ENCODE measurements at places on chromosomes 4 and X.
A peak's percentile ranks its signal among the peaks of the same experiment; 100 is the strongest.

DNA sequence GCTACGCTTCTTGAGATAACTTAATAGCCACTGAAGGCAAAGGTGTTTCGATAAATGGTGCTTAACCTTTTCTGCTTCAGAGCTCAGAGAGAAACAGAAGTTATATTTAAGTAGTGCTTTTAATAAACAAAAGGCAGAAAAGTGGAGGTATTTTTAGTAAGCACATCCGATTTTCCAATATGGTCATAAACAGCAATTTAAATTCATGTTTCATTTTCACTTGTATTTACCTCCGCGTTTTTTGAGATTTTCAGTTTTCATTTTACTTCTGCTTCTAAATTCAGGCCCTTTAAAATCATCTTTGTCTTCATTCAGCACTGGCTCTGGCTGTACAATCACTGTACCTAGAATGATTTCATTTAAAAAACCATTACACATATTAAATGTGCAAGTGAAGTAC is 92.4 kb downstream of the ATRX start:
- no peak for DNase-seq

DNA sequence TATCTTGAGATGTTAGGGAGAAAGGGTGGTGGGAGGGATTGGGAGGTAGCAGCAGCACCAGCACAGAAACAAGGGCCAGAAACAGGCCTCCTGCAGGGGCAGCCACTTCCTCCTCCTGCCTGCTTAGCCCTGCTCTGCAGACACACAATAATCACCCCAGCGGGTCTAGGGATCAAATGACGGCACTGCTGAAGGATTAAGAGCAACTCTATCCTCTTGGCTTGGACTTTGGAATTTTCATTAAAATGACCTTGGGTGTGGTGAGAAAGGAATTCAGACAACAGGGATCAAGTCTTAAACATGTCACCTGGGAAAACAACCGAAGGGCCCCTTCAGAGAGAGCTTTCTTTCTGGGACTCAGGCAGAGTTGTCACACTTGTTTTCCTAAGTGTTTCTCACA is 353.4 kb downstream of the SPRY1 start:
- DNase-seq, result peak; percentile 16

DNA sequence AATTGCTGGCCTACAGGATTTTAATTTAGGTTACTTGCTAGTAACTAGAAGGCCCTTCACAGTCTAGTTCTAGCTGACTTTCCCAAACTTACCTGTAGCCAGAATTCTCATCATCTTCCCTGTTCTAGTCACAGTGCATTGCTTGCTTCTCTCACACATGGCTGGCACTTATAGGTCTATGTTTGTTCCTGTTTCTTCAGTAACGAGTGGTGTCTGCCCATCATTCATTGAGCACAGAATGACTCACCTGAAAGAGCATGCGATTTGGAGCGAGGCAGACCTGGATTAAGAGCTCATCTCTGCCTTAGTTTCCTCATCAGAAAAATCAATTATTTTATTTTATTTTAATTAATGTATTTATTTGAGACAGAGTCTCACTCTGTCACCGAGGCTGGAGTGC is 201.7 kb upstream of the ANK2 start:
- no peak for DNase-seq

GRCh38 chr4:85741921-85742591 is 267.1 kb downstream of the ARHGAP24 start:
- peak; percentile 14 for DNase-seq

DNA sequence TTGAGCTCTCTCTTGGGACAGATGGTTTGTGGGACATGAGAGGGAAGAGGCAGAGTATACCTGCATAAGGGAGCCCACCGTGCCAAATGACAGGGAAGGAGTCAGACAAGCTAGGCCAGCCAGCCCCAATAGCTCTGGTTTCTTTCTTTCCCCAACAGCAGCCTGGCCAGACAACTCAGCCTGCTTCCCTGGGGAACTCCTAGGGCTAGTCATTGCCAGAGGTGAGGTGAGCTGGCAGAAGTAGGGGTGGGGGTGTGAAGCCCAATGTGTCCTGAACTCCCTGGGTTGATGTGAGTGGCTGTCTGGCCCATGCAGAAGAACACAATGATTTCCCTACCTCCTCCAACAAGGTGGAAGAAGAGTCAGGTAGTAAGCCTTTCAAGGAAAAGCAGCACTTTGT is 135.5 kb downstream of the AMMECR1 start:
- no peak for DNase-seq

- DNase-seq, result peak; percentile 52
Observed at GRCh38 chr4:77802402-77802801, 16.8 kb downstream of the CNOT6L start.

DNA sequence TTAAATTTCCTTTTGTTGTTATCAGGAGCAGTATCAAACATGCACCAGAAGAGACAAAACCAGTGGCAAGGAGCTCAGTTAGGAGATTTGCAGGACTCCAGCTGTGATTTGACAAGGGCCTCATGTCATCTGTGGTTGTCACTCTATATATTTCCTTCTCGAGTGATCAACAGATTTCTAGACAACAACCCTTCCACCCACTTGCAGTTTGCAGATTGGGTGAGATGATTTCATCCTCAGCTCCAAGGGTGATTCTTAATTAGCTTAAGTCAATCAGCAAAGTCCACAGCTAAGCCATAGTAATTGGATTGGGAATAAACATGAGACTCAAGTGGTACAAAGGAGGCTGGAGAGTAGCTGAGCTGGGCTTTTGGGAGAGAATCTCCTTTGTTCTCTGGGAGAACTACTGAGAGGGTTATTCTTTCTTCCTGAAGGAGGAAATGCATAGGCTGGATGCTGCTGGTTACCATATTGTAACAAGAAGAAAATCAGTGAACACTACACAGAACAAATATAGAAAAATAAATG is 192.8 kb downstream of the PPARGC1A start:
- DNase-seq, result no peak

GRCh38 chrX:105220636-105221035 is at the start of gene TEX13A:
Gene TEX13A, minus strand, starts transcription at chrX:105220694. Its CDS starts 297 bp downstream, at chrX:105220397.
- DNase-seq, result no peak

- DNase-seq, result no peak
Observed at GRCh38 chrX:73817393-73818199, 254.6 kb downstream of the CHIC1 start.

DNA sequence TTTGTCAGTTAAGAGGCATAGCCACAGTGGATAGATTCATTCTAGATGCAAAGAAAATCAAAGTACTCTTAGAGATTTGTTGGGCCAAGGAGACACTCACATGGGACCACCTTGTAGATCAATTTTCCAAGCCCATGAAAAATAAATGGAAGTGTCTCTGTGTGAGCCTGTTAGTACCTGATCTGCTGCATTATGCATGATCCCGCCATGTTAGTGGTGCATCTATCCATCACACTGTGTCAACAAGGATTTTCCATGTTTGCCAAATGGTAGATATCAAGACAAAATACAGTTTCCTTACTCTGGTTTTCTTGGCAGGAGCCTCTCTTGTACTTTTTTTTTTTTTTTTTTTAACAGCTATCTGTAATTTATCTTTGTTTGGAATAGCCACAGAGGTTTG is 112.4 kb downstream of the EGF start:
- no peak for DNase-seq

GRCh38 chr4:32455231-32455630 is 1735.1 kb downstream of the PCDH7 start:
- no peak for DNase-seq

GRCh38 chrX:39409246-39409917 is 608.1 kb downstream of the MID1IP1 start:
- DNase-seq, result no peak

DNA sequence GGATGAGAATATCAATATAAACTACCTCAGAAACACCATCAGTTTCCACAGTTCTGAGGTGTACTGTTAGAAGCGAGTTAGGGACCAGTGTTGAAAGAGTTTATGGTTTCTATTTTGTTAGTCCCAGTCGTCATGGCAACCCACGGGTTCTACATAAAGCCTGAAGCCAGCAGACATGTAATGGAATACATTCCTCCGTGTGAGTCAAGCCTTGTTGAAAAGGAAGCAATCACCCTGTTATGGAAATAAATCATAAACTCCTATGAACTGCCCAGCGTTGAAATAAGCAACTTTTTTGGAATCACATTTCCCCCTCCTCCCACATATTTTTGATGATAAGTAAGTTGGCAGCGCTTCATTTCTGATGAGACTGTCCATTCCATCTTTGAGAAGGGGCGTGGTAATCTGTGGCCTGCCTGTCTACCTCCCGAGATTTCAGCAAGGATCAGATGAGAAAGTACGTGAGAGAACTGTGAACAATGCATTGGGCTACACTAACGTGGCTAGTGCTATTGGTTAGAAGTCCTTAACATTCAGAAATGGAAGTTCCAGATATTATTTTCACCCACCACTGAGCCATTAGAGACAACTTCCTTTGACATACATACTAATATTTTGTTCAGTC is 40.4 kb upstream of the PDHA1 start:
- DNase-seq, result peak; percentile 1

DNA sequence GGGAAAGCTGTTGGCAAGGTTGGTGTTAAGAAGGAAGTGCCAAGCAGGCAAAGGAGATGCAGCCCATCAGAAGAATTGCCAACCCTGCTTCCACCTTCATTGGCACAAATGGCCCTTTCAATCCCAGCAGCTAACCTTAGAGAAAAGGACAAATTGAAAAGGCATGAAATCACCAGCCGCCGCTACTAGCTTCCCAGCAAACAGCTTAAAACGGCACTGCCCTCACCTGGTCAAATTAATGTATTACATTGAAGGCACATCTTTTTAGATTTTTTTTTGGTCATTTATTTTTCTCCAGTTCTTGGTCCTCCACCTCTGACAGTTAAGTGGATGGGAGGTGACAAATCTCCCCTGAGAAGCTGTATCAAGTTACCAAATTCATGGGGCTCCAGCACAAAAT is 51.0 kb upstream of the NHSL2 start:
- DNase-seq, result peak; percentile 69

GRCh38 chr4:86557526-86557925 is 36.6 kb upstream of the PTPN13 start:
- DNase-seq, result no peak

DNA sequence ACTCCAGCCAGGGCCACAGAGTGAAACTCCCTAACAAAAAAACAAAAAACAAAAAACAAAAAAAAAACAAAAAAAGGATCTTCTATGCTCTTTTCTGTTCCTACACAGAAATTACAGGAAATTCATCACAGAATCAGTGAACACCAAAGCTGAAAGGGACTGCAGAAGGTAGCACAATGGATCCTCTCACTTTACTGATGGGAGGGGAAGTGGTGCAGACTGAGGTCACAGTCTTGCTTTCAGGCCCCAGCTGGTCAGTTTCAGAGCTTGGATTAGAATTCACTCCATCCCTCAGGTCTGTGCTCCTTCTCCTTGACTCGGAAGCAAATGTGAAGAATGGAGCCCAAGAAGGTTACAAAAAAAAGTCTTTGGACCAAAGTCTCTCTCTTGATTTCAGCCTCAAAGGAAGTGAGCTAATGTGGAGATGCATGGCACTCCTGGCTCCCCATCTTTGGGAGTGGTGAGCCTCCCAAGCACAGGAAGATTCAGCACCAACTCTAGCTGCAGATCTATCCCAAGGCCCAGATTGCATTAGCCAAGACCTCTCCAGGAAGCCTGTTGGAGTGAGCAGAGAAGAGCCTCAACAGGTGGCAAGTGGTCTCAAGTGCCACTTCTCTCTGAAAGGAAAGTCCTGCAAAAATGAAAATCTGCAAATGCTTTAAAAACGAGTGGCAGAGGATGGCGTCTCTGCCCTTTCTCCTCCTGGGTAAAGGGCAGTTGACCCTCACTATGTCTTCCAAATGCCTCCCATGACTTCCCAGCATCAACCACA is 176.0 kb downstream of the MAML3 start:
- no peak for DNase-seq

DNA sequence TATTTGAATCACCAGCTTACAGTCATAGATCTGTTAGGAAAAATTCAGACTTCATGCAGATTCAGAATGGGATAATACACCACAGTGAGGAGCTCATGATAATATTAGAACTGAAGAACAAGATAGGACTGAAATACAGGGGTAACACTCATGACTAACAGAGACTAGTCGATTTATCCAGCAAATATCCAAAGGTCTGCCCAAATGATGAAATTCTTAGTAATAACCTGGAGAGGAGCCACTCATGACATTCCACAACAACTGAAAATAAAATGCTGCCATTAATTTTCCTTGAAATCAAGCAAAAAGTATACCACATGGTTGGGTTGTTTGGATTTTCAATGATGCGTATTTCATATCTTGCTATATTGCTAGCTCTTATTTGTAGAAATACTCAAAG is 903.7 kb upstream of the ADGRL3 start:
- no peak for DNase-seq

DNA sequence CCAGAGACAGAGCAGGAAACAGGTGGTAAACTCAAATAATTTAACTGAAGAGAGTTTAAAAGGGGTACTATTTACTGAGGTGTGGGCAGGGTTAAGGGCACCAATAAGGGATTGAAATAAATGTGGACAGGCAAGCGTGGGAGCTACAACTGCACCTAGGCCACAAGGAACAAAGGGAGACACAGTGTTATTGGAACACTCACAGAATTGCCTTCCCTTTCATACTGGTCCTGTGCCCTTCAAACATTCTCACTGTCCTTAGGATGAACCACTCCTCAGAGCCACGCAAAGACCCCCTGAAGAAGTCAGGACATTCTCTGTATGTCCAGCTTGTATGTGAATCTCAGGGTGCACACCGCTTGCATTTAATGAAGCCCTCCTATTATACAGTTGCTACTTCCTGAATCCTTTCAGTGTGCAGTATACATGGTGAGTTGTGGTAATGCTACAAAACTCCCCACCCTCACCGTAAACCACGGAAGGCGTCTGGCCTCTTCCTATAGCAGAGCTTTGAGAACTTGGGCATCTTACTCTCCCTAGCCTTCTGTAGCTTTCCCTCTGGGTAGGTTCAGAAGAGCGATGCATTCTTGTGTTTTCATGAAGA is 9.6 kb upstream of the MRPL1 start:
- DNase-seq, result peak; percentile 91

GRCh38 chr4:27245216-27245615 is 384.6 kb downstream of the STIM2 start:
- DNase-seq, result no peak

- no peak for DNase-seq
Observed at GRCh38 chr4:30943356-30943755, 223.2 kb downstream of the PCDH7 start.

GRCh38 chrX:118865231-118865630 is 41.6 kb downstream of the ZCCHC12 start:
- no peak for DNase-seq

GRCh38 chr4:72991873-72992272 is 77.6 kb downstream of the COX18 start:
- no peak for DNase-seq

GRCh38 chr4:139018971-139019758 is 3.6 kb downstream of the NOCT start:
- DNase-seq, result no peak

GRCh38 chrX:40108959-40109287 is 11.2 kb upstream of the BCOR start:
- peak; percentile 82 for DNase-seq

DNA sequence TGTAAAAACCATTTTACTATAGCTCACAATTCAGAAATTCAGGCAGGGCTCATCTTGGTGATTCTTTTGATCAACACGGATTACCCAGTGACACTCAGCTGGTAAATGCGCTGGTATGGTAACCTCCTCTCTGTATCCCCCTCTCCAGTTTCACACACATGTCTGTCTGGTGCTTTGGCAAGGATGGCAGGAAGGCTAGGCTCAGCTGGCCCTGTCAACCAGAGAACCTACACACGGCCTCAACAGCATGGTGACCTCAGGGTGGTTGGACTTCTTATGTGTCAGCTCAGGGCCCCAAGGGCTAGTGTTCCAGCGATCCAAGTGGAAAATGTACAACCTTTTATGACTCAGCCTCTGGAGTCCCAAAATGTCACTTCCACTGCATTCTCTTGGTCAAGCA is 55.7 kb upstream of the EOLA2 start:
- no peak for DNase-seq

All from hematopoietic multipotent progenitor cell treated with erythropoietin and hydrocortisone succinate and interleukin-3 and kit ligand, for 4 days (in vitro differentiated cells).